ENCODE measurements at places on chromosomes 5 and 9. TPM values are rescaled to one million over a fixed set of nuclear protein-coding genes. Genes with fewer than 3 reads are reported as not detected.

DNA sequence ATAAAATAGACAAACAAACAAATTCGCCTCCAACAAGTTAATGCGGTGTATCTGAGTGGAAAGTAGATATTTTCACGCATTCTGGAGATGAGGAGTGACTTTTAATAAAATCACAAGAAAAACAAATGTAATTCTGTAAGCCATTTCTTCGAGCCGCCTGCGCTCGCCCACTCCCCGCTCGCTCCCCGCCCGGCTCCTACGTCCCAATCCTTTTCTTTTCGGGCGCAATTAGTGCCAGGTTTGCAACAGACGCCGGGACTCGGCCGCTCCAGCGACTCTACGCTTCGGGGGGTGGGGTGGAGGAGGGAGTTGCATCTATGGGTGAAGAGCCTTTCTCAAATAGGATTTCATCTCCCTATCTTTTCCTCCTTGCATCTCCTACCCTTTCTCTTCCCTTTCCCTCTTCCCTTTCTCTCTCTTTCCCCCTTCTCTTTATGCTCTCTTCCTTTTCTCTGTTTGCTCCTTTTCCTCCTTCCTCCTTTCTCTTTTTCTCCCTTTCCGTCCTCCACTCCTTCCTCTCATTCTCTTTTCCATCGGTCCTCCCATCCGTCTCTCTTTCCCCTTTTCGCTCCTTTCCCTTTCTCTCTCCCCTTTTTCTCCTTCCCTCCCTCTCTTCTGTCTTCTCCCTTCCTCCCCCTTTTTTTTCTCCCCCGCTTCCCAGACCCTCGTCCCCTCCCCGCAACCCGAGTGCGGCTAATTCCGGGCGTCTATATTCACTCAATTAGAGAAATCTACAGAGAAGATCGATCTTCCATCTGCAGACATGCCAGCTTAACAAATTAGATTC is 6.1 kb upstream of the OTP start:
- peaks cover 6% of the 10 kb centered on the region for H3K36me3 ChIP-seq
- peak overlapping the region; percentile 5 for H3K4me3 ChIP-seq
- peaks cover 65% of the 10 kb centered on the region for H3K27me3 ChIP-seq
- no peak overlapping the region for H3K27ac ChIP-seq

- no peaks in the 10 kb centered on the region for H3K27me3 ChIP-seq
- no peaks in the 10 kb centered on the region for H3K36me3 ChIP-seq
- H3K27ac ChIP-seq, result no peak overlapping the region
- no peak overlapping the region for H3K4me3 ChIP-seq
Observed at GRCh38 chr9:25562101-25562500, 116.1 kb downstream of the TUSC1 start.

GRCh38 chr5:15560421-15560820 is 60.4 kb downstream of the FBXL7 start:
- no peak overlapping the region for H3K27ac ChIP-seq
- peaks cover 16% of the 10 kb centered on the region for H3K36me3 ChIP-seq
- H3K4me1 ChIP-seq, result peaks cover 9% of the 10 kb centered on the region
- no peak for DNase-seq

Gene HMCN2
- total RNA-seq, result not detected

Gene FCN1
- not detected for total RNA-seq
